ENCODE measurements at places on chromosomes 1 and 21.
A peak's percentile ranks its signal among the peaks of the same experiment; 100 is the strongest.

DNA sequence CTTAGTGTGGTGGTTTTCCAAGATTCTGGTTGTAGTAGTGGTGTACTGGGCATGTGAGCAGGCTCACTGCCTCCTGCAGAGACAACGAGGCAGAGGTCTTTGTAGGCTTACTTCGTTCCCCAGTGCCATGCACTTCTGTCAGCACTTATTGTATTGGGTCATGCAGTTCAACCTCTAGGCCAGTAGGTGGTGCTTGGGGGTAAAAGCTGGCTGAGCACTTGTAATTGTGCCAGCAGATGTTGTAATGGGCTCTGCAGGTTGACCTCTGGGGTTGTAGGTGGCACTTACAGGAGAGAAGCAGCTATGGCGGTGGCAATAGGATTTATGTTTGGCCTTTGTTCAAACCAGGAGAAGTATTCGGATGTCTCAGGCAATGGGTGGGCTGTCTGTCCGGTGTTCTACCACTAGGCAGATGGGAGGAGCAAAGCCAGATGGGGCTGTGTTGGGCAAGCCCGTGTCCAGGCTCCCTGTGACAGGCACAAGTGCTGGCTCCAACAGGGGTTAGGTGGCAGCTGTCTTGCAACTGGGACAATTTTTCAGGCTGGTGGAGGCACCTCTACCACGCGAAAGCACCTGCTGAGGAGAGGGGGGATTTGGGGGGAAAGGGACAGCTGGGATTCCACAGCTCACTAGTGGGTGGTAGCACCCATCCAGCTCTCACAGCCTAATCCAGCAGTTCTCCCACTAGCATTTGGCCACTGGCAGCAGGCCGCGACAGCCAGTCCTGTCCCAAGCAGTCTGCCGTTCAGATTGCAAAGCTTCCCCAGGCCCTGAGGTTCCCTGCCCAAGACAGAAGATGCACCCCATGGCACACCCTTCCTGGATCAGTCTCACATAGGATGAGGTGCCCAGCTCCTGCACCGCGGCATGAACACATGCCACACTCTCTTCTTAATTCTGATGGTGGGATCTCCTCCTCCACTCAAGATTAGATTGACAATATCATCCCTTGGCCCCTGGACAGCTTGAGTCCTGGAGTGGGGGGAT, 274.5 kb downstream of the CTH start:
- peak; percentile 18 for DNase-seq

GRCh38 chr21:22192766-22193165, 1194.6 kb downstream of the NCAM2 start:
- DNase-seq: no peak

GRCh38 chr1:233055879-233056641, 105.6 kb downstream of the NTPCR start:
- no peak for DNase-seq

GRCh38 chr1:169779970-169780369, 14.7 kb downstream of the METTL18 start:
- DNase-seq: no peak

DNA sequence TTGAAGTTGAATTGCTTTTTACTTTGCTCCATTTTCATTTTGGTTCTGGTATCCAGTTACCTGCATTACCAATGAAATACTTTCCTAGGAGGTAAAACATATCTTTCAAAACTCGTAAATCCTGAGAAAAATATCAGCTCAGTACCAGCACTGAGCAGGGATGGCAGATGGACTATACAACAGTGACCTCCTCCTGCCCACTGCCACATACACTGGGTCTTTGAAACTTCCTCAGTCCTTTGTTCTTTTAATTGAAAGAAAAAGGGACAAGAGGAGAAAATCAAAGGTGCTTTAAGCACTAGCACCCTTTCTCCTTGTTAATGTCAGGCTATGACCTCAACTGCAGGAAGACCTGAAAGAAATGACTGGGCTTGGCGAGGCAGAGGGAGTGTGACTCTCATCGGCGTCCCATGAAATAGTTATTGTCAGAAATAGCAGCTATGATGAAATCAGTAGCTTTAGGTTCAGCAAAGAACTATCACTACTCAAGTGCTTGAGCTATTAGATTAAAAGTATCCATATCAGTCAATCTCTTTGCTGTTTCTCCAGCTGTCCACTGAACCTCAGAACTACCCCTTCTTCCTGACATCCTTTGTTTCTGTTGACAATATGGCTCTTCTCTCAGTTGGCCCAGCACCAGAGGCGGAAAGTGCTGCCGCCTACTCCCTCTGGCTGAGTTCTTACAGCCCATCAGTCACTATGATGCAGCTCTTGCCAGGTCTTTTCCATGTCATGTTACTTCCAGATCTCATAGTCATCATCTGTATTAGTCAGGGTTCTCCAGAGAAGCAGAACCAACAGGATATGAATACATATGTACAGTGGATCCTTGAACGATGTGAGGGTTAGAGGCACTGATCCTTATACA, 207.0 kb upstream of the MAP1LC3C start:
- DNase-seq: no peak

DNA sequence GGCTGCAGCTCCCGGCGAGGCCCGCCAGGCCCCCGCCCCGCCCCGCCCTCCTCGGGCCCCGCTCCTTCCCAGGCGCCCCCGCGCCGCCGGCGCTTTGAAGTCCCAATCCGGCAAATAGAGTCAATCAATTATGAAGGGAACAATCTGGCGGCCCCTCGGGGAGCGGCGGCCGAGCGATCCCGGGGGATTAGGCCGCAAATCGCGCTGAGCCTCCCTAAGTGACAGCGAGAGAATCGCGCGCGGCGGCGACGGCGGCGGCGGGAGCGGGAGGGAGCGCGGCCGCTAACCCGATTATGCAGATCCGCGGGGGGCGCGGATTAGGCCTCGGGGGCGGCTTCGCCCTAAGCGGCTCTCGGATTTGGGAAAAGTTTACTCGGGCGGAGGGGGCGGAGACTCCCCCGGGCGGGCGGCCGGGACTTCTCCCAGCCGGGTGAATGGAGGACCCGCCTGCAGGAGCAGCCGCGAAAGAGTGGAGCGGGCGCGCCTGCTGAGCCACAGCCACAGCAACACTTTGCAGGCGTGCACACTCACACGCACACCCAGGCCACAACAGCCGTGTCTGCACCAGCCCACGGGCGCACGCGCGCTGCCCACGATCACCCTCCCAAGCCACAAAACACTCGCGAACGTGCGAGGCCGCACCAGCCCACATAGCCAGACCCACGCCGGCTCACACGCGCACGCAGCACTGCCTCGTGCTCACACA, 23.0 kb upstream of the DMBX1 start:
- no peak for DNase-seq

GRCh38 chr1:43235451-43236121, 34.2 kb upstream of the TMEM125 start:
- DNase-seq: no peak

DNA sequence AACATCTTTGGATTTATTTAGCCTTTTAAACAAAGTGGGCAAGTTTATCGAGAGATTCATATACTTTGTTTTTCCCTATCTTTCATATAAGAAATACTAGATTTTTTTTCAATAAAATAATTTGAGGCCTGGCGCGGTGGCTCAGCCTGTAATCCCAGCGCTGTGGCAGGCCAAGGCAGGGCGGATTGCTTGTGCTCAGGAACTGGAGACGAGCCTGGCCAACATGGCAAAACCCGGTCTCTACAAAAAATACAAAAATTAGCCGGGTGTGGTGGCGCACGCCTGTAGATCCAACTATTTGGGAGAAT, 1.6 kb upstream of the CDC14A start:
- no peak for DNase-seq

DNA sequence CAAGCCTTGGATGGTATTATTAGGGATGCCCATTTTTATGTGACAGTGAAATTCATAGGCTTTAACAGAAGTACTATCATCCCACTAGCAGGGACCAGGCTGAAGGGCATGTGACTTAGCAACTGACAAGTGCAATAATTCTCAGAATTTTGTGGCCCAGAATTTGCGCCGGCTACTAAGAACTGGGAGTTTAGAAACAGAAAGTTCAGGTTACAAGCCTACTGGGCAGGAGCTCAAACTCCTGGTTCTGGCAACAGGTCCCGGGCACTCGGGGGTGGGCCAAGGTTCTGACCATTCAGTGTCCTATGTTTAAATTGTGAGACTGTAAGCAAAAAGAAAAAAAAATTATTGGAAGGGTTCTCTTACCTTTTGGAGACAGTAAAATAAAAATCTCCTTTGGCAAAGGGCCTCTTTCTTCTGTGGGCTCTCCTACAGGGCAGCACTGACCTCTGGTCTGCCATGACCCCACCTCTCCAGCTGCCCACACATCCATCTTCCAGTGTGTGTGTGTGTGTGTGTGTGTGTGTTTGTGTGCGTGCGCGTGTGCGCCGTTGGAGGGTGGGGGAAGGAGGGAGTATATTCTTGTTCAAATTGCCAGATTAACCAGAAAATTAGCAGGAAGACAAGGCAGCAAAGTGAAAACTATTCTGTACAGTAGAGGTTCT, 26.1 kb downstream of the IRF2BP2 start:
- DNase-seq: no peak

DNA sequence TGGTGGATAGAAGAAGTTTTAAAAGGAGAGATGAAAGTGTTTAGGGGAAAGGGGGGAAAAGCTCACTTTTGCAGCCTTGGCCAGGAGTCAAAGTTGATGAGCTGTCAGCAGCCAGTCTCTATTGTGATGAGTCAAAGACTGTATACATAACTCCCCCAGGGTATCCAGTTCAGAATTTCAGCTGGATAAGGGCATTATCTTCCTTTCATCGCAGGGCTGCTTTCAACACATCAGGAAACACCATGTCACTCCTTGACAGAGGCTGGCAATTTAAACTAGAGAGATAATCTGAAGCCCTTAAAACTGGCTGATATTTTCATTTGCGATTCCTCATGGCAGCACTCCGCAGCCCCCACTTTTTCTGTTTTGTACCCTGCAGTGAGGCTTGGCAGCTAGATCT, 328.5 kb downstream of the TBX15 start:
- DNase-seq: no peak

DNA sequence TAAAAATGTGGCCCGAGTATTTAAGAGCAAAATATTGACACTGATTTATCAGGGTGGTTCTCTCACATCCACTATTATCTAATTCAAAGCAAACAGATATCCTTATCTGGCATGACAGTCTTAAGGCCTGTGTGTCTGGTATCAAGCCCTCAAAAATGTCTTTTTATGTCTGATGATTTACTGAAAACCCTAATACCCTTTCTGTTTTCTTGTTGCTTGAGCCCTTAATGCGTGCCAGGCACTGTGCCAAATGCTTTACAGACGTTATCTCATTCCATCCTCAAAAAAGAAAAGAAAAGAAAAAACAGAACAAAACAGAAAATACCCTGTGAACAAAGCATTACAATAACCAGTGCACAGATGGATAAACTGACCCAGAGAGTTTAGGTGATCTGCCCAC, 5.7 kb downstream of the DUSP23 start:
- no peak for DNase-seq

GRCh38 chr1:11925938-11926292, 312 bp downstream of the KIAA2013 start:
- DNase-seq: no peak

GRCh38 chr1:228304225-228304624, 96.4 kb downstream of the OBSCN start:
- DNase-seq: no peak

DNA sequence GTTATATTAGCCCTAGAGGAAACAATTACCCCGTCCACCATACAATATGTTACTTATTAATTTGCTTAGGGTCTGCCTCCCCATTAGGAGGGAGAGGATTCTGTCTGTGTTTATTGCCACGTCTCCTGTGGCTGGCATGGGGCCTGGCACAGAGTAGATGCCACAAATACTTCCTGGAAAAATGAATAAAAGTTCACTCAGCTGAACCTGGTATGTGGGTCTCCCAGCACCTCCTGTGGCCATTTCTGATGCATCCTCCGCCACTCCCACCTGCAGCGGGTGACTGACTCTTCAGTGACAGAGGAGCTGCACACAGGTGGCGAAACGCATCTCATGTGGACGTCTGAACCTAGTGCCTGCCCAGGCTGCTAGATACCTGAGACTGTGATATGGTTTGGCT, 112.7 kb downstream of the CLIC6 start:
- no peak for DNase-seq

DNA sequence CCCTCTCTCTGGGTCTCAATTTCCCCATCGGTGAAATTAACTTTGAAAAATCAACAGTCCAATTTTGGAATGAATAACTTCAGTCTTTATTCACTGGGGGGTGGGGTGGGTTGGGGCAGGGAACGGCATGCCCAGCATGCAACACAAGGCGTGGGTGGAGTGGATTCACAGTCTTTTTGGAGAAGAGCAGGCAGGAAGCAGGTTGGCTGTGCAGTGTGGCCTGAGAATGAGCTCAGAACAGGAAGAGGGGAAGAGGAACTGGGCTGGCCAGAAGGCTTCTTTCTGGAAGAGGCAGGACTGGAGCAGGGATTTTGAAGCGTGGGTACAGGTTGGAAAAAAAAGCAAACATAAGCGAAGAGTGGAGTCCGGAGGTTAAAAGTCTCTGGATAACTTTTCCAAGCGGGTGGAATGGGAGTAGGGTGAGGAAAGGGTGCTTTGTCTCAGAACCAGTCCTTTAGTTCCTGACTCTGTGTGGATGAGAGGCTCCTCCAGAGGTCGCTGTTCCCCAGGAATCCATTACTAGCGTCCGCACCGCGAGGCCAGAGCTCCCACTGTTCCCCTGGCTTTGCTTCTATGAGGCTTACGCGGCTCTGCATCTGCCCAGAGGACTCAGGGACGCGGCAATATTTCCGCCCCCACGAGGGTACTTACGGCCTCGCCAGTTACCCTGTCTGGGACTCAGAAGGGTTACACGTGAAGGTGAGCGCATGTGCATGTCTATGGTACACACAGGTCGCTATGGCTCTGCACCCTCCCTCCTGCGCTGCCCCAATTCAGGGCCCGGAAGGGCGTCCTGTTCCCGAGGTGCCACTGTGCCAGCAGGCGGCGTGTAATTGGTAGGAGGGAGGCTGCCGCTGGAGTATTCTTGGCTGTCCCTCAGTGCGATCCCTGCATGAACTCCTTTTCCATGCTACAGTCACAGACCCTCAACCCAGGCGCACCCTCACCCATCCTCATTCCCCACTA, 5.5 kb upstream of the FOXD2 start:
- no peak for DNase-seq

DNA sequence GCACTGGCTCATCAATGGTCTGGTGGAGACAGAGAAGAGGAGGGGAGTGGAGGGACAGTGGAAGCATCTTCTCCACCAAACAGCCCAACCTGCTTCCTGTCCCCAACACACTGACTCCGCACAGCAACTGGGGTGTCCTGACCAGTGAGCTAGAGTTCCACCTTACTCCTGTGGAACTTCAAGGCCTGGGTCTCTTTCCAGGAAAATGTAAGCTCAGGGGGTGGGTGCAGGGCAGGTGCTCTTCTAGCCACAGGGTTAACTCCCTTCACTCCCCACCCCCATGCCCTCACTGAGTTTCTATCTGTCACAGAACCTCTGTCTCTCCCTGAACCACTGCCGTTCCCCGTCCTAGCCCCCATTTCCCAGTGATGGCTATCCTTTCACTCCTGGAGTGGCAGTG, 876 bp downstream of the MOB3C start:
- DNase-seq: no peak

GRCh38 chr1:204410688-204411450, 748 bp downstream of the PPP1R15B start:
- DNase-seq: no peak

DNA sequence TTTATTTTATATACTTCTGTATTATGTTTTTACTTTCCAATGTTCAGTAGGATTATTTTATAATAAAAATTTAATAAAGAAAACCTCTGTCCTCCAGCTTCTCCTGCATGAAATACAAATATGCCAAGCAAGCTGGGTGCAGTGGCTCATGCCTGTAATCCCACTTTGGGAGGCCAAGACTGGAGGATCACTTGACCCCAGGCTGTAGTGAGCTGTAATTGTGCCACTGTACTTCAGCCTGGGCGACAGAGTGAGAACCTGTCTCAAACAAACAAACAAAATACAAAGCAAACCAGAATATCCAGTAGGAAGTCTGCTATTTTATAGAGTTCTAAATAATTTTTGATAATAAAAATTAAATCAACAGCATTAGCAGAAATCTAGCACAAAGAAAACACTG, 168.8 kb downstream of the EIF4G3 start:
- no peak for DNase-seq

Data from activated CD4-positive, alpha-beta T cell treated with anti-CD3 and anti-CD28 coated beads for 24 hours (primary cell).